DMS79 treated with DMSO at 0.1 percent for 48 hours (cell line): ENCODE measurements at places on chromosomes 4 and X.

GRCh38 chr4:168878623-168879022 is 131.4 kb downstream of the CBR4 start:
- DNase-seq, result no peak

GRCh38 chr4:168677879-168678278 is 181.0 kb downstream of the PALLD start:
- DNase-seq, result no peak

GRCh38 chr4:113646442-113646822 is 115.1 kb downstream of the CAMK2D start:
- DNase-seq, result no peak

- DNase-seq, result no peak
Observed at GRCh38 chr4:25919676-25920075, 5.7 kb downstream of the SMIM20 start.

DNA sequence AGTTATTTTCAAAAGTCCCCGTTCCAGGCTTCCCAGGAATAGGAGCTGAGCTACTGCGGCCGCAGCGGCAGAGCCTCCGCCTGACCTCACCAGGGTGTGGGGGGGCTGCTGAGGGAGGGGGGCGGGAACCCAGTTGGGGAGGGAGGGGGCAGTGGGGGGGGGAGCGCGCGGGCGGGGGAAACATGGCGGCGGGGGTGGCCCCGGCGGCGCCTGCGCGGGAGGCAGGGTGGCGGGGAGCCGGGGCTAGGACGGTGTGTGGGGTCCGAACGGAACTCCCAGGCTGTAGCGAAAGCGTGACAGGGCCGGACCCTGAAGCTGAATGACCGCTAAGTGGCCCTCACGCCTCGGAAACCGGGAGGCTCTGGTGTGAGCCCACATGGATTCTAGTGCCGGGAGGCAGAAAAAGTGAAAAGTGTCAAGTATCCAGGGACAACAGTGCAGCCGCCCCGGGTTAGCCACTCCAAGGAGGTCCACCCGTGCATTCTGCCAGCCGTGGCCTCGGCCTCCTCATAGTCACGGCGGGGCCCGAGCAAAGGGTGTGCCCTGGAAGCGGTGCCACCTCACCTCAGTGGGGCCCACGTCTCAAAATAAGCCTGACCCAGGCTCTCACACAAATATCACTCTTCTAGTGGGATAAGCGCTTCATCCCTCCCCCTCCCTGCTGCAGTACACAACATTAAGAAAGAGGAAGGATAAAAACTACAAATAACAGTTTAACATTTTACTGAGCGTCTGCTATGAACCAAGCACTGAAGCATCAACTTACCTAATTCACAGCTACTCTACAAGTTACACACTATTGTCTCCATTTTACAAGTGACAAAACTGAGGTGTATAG is at the start of gene KLHL13:
Gene KLHL13, minus strand, starts transcription at position 98 of the 838 bp plus-strand sequence. CDS start 88,337 bp downstream, outside the sequence.
- no peak for DNase-seq

GRCh38 chrX:129144172-129145038 is 378.9 kb downstream of the SMARCA1 start:
- DNase-seq, result no peak
